Stimulated activated CD8-positive, alpha-beta memory T cell treated with anti-CD3 and anti-CD28 coated beads, Interleukin-4, amount 100 ng/mL, for 4 hours (primary cell): ENCODE measurements at places on chromosomes 16 and 17.

- DNase-seq: no peak
Measured at GRCh38 chr16:14559809-14560241, 70.2 kb downstream of the PARN start.

GRCh38 chr16:14449334-14449733 lies 180.7 kb downstream of the PARN start:
- DNase-seq: no peak

DNA sequence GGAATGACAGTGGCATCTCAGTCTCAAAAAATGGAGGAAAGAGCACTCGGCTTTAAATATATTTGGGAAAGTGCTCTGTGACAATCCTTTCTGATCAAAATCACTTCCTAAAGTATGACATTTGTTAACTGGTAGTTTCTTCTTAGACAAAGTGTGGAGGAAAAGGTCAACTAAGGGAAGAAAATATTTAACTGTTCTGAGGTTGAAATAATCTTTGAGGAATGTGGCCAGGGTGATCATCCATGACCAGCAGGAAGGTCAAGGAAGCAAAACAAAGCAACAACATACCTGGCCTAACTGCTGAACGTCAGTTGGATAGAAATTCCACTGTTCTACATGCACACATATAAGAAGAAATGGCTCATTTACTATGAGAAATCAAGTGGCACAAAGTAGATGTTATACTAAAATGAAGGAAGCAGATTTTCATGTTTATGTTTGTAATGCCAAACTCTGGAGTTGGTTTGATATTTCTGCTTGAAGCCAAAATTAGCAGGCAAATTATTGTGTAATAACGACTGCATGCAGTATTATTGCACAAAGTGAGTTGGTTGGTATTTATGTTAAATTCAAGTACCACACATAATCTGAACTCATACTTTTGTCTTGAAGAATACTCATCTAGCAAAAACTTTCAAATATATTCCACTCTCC lies 87.3 kb upstream of the CORO6 start:
- no peak for DNase-seq

DNA sequence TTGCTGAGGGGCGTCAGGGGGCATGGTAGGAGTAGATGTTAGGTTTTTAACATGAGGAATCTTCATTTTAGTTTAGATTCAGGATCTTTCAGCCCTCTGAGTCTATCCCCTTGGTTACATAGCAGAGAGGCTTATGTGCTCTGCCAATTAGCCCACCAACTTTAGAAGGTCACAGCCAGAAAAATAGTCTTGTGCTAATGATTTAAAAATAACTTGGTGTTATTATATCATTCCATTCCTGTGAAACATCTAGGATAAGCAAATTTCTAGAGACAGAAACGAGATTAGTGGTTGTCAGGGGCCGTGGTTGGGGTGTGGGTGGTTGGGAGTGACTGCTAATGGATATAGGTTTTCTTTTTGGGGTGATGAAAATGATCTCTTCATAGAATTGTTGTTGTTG lies 183.7 kb downstream of the SNX29 start:
- no peak for DNase-seq

DNA sequence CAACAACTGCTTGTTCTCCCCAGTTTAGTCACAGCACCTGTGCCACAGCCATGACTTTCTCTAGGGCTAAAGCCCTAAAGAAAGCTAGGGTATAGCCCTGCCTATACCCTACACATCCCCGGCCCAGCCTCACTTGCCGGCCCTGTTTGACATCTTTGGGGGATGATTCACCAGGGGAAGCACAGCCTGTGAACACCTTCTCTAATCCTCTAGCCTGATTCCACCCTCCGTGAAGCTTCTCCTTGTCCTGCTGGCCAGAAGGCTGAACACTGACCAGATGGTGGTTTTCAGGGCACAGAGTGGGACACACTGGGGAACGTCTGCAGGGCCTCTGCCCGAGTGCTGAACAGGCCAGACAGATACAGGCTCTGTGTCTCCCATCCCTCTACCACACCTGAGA lies 6.0 kb downstream of the CLEC16A start:
- no peak for DNase-seq

GRCh38 chr17:79696610-79696982 lies 34.1 kb upstream of the ENPP7 start:
- no peak for DNase-seq

DNA sequence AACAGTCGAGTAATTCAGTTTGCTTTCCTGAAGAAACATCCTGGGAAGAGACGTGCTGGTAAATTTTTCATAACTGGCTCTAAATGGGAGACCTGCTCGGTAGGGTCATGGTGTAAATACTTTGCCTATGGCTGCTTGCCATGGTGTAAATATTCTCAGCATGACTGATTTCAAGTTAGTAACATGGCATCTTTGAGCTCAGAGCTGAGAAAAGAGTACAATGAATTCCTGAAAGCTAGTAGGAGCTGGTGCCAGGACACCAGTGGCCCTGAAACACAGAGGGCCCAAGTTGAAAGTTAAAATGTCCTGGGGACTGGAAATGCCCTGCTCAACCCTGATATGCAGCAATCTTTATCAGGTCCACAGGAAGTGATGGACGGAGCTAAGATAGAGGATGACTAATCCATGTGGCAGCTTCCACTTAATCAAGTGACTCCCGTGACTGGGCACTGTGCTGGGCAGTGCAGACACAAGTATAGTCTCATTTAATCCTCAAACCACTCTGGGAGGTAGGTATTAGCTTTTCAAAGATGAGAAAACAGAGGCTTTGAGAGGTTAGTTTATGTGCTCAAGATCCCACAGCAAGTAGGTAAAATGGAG lies 130.1 kb upstream of the ADAMTS18 start:
- DNase-seq: no peak

DNA sequence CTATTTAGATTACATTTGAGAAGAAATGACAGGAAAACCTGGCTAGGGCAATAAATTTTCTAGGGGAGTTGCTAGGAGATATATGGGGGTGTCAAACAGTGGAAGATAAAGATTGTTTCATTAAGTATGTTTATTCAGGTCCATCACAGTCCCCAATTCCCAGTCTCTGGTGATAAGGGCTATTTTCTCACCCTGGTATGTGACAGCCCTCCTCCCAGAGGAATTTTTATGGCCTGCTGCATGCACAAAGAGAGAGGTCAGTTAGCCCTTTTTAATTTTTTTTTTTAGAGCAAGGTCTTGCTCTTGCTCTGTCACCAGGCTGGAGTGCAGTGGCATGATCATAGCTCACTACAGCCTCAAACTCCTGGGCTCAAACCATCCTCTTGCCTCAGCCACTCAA lies 53.6 kb upstream of the ATF7IP2 start:
- no peak for DNase-seq

DNA sequence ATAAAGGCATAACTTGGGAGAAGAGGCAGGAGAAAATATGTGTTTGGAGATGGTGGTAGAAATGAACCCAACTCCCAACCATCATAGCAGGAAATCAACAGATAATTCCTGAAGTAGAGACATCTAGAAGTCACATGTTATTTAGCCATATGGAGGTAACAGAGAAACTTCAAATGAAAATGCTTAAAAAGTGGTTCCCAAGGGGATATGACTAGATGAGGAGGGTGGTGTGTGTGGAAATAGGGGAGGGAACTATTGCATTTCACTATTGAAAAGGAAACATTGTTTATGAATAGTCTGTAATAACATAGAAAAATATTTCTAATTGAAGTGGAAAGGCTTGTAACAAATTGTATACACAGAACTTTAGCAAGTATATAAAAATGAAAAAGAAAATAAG lies 412.0 kb downstream of the SHISA9 start:
- no peak for DNase-seq

DNA sequence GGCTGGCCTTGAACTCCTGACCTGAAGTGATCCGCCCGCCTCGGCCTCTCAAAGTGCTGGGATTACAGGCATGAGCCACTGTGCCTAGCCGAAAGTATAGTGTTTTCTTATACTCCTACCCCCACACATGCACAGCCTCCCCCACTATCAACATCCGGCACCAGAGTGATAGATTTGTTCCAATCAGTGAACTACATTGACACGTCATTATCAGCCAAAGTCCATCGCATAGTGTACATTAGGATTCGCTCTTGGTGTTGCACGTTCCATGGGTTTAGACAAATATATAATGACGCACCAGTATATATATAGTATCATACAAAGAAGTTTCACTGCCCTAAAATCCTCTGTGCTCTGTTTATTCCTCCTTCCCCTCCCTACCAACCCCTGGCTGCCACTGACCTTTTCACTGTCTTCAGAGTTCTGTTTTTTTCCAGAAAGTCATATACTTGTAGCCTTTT lies 11.9 kb upstream of the TM4SF5 start:
- DNase-seq: no peak

DNA sequence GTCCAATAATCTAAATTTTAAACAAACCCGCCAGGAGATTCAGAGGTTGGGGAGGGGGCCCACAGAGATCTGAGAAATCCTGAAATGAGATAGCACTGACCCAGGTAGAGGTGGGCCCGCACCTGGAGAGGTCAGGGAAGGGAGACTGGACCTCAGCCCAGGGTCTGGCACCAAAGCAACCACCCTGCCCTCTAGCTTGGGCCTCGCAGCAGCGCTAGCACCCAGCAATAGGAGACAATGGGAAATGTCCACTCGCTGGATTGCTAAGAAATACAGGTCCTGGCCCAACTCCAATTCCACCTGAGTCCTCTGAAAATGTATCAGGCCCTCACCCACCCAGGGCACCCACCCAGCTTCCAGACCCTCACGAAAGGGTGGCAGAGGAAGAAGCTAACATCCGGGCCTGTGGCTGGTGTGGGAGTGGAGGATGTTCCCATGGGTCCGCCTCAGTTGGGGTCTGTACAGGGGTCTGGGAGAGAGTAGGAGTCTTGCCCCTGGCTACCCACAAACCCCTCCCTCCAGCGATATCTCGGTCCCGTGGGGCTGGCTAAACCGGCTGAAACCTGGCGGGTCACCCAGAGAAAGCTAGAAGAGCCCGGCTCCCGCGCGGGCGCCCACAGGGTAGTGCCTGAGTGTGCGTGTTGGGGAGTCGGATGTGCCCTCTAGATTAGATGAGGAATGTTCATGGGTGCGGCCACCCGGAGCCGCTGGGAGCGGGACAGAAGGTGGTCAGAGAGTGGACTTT lies 1.1 kb downstream of the PLLP start:
- DNase-seq: no peak

GRCh38 chr16:89436366-89436765 lies 54.0 kb downstream of the ANKRD11 start:
- no peak for DNase-seq

DNA sequence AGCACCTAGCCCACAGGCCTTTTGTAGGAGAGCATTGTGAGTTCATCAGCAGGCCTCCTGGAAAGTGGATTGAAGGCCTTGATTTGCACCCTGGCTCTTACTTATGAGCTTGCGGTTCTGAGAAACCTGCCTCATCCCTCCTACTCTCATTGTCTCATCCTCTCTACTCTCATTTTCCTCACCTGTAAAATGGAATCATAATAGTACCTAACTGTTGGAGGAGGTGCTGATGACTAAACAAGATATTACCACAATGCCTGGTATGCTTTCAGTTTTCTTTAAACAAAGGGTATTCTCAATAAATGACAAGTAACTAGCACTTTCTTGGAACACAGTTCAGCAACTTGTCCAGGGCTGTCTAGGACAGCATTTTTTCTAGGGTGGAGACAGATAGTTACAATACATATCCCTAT lies 243.1 kb upstream of the MAF start:
- DNase-seq: no peak
